ENCODE measurements at places on chromosomes 16 and 17.

DNA sequence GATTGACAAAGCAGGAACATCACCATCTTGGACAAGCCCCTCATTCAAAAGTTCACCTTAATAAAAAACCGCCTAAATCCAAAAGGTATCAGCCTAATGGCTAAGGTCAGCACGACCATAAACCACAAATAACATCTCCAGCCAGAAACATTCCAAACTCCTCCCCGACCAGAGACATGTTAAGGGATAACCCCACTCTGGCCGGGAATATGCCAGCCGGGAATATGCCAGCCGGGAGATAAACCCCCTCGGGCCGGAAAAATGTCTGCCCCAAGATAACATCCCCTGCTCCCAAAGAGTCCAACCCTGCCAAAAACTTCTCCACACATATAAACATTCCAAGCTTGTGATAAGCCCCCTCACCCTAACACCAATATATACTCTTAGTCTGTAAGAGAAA is 1.4 kb downstream of the DHX33 start:
- DNase-seq: no peak

DNA sequence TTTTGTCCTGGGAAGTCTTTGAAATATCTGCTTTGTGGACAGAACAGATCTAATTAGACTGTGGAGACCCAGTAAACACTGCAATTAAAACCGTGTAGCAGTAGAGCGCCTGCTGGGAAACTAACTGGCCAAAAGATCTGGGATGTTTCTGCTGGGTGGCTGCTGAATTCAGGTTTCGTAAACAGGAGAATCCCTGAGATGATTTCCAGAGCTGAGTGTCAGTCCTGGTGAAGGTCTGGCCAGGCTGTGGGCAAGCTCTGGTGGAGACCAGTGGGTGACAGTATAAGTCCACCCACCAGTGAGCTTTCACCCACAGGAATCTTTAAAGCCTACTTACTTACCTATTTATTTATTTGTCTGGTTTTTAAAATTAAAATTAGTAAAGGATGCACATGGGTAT is 257.2 kb downstream of the IRF8 start:
- no peak for DNase-seq

DNA sequence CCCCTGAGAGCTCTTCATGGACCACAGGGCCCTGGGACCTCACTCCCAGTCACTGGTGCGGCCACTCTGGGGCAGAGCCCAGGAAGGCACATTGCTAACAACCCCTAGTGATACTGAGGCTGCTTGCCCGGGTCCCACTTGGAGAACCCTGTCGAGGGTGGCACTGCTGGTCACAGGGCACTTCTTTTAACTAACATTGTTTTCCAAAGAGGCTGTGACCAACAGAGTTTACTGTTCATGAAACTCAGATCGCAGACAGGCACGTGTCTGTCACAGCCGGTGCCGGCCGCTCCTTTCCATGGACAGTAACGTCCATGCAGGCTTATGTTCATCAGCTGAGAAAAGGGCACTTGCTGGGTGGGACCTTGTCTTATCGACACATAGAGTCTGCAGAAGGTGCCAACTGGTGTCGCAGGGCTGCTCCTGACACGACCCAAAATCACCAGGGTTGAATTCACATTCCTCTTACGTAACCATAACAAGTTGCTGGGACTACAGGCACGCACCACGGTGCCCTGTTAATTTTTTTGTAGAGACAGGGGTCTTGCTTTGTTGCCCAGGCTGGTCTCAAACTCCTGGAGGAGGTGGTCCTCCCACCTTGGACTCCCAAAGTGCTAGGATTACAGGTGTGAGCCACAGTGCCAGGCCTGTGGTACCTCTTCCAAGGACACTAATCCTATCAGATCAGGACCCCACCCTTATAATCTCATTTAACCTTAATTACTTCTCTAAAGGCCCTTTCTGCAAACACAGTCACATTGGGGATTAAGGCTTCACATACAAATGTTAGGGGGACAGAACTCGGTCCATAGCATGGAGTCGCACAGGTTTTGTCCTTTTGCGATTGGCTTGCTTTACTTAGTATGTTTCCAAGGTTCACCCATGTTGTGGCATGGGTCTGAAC is 1.2 kb upstream of the ZC3H18 start:
- DNase-seq: no peak

- no peak for DNase-seq
Observed at GRCh38 chr16:88825146-88825545, 13.4 kb upstream of the APRT start.

- no peak for DNase-seq
Observed at GRCh38 chr16:75065149-75065505, 51.5 kb downstream of the LDHD start.

GRCh38 chr16:67790071-67790470 is 16.3 kb downstream of the RANBP10 start:
- no peak for DNase-seq

GRCh38 chr17:70377654-70378053 is 208.3 kb downstream of the KCNJ2 start:
- no peak for DNase-seq

- DNase-seq: no peak
Observed at GRCh38 chr16:79926451-79927205, 326.1 kb upstream of the MAF start.

DNA sequence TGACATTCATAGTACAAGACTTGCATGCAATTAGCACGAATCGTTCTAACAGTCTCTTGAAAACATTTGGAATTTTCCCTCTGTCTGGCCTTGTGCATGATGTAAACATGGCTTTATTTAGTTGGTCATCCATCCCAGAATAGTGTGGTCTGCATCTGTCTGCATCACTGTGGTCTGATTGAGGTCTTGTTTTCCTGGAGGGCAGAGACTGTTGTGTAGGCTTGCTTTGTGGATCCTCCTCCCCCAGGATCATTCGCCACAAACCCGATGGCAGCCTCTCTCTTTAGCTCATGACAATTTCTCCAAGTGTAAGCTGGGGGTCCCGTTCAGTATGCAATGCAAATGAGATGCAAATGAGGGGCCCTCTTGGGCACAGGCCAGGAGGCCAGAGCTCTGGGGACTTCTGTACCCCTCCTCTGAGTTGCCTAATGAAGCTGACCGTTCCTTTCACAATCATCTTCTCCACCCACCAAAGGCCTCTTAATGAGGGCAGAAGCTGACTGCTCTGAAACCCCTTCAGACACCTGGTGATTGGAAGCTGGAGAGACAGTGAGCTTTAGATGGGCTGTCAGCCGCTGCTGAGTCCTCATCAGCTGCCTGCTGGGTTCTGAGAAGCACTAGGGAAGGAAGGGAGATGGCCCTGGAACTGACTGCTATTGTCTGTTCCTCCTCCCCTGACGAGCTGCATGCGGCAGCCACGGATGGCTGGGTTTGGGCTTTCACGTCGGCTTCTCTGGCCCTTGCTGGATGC is 201.2 kb upstream of the CACNG3 start:
- no peak for DNase-seq

DNA sequence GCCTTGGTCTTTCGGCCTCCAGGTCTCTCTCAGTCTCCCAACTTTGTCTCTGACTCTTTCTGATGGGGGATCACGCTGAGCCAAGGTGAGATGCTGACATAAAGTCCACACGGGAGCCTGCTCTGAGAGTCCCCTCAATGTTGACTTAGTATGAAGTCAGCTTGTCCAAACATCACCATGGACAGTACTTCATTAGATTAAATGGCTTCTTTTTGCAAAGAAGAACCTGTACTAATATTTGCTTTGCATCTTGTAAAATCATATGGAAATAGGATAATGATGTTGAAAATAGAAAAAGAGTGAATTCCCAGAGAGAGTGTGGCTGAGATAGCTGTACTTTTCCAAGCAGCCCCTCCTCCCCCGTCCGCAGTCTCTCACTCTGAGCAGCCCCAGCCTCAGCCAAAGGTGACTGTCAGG is 56.7 kb upstream of the SIAH1 start:
- DNase-seq: no peak

DNA sequence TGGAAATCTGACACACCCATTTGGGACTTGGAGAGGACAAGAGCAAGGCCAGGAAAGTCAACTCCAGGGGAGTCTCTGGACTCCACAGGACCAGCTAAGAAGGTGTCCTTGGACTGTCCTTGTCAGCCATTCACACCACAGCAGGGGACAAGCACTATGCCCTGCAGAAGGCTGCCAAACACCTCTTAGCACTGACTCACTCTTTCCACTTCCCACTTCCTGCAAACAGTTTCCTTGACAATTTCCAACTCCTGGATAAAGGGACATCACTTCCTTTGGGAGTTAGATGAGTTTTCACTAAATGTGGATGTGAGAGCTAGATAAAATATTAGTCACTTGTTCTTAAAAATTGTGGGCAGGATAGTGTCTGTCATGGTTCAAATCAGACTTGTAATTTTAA is 37.8 kb upstream of the BCAR1 start:
- no peak for DNase-seq

DNA sequence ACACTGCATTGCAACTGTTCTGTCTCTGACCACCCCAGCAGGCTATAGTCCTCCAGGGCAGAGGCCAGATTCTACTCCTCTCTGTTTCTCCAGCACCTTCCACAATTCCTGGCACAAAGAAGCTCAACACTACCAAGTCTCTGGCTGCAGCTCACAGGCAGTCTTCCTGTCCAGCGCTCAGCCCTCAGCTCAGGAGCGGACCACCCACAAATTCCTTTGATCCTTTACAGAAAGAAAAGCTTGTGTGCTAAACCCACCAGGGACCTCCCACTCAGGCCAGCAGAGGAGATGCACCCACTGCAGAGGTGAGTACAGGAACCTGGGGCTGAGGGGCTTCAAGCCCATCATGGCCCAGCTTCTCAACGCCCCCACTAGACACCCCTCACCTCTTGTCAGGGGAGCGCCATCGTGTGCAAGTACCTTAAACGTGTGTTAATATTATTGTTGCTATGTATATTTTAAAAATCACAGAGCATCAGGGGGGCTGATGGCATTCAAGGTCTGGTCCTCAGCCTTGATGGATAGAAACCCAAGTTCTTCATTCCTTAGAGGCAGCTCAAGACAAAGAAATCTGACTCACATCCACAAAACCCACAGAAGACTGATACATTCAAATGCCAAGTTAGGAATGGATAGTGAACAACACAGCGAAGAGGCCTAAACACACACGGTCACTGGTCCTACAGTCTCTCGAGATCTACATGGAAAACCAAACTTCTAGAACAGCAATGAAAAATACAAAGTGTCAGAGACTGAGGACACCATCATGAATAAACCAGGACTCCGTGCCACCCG is 8.4 kb downstream of the HSDL1 start:
- no peak for DNase-seq

- no peak for DNase-seq
Observed at GRCh38 chr16:49496656-49497055, 123.1 kb downstream of the C16orf78 start.

GRCh38 chr17:75499313-75500022 is 15.9 kb downstream of the CASKIN2 start:
- DNase-seq: no peak

- no peak for DNase-seq
Observed at GRCh38 chr17:42985225-42985624, 4.9 kb downstream of the RUNDC1 start.

- DNase-seq: no peak
Observed at GRCh38 chr16:2296661-2297505, 29.0 kb upstream of the RNPS1 start.

GRCh38 chr17:20098314-20098713 is 89.2 kb downstream of the SPECC1 start:
- no peak for DNase-seq

DNA sequence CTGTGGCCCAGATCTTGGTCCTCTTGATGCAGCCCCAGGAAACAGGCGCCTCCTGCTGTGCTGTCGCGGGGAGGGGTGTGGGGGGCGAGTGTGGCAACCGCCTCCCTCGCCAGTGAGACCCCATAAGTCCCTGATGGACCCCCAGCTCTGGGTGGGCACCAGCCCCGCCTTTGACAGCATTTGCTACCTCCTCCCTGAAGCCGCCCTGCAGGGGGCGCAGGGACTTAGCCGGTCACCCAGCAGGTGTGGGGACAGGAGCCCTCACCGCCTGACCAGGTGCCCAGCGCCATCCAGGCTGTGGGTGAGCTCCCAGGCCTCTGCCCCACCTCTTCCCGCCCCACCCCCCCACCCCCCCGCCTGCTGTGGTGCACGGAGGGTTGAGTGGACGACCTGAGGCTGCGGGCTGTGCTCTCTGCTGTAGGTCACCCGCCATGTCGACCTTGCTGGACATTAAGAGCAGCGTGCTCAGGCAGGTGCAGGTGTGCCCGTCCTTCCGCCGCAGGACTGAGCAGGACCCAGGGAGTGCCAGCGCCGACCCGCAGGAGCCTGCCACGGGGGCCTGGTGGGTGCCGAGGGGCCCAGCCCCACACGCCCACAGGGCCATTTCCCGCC is 4.8 kb downstream of the BAIAP3 start:
- no peak for DNase-seq

- no peak for DNase-seq
Observed at GRCh38 chr16:88805887-88806393, 2.4 kb downstream of the CDT1 start.

- no peak for DNase-seq
Observed at GRCh38 chr16:14405611-14406537, 224.2 kb downstream of the PARN start.

DNA sequence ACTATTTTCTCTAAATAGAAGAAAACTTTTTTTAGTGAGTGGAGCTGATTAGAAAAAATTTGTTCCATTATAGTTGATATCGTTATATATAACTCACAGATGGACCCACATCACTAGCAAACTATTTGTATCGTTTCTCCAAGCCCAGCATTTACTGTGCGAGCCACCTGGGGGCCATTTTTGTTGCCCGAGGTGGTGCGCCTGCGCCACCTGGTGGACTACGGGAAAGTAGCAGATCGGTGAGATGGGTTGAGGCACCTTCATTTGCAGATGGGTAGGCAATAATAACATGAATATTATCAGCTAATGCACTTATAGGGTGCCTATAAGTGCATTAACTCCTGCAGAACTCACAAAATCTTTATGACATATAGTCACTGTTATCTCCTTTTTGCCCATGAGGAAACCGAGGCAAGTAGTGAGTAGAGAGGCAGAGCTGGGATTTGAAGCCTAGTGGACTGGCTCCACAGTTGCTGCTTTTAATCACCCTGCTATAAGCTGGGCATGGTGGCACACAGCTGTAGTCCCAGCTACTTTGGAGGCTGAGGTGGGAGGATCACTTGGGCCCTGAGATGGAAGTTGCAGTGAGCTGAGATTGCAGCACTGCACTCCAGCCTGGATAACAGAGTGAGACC is 23.2 kb upstream of the NTN1 start:
- no peak for DNase-seq

- DNase-seq: no peak
Observed at GRCh38 chr17:7173687-7174602, 5.2 kb downstream of the ASGR1 start.

DNA sequence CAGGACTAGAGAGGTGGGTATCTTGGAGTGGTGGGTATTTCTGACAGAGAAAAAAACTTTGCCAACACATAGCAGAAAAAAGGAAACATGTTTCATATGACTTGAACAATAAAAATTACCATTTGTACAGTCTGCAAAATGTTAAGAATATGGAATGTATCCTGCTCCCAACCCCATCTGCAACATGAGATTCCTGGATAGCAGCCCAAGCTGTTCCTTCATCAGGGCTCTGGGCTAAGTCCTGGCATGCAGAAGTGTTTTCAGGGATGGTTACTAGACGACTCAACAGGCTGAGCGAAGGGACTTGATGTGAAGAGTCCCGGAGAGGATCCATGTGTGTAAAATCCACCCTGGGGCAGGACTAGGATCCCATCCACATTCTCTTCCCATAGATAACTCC is 121.0 kb upstream of the IRX3 start:
- peak; percentile 39 for DNase-seq

Measured in AG09319 (cell line).